ENCODE measurements at places on chromosomes 7 and 10.
A peak's percentile ranks its signal among the peaks of the same experiment; 100 is the strongest.

DNA sequence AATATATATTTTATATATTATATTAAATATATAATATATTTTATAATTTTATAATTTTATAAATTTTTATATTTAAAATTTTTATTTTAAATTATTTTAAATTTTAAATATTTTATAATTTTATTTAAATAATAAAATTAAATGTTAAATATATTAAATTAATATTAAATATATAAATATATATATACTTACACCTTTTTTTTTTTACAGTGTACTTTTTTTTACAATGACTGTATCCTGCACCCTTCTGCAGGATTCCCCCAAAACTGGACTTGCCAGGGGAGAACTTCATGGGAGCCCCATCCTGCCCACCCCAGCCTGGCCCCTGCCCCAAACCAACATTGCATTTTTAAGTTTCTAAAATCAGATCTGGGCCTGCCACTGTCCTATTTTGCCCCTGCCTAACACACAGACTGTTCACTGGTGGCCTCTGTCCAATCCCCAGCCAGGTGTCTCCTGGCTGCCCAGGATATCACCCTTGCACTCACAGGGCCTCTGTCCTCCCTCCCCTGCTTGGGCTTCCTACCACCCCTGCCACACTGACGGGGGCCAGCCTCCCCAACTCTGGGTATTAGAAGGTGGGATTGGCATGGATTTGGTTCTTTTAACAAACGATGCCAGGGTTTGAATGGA lies 138.0 kb downstream of the ADCY1 start:
- no peak overlapping the region for H3K27ac ChIP-seq
- no peaks in the 10 kb centered on the region for H3K36me3 ChIP-seq
- H3K4me3 ChIP-seq, result no peak overlapping the region
- no peaks in the 10 kb centered on the region for H3K27me3 ChIP-seq
- peaks cover 7% of the 10 kb centered on the region for H3K4me1 ChIP-seq

DNA sequence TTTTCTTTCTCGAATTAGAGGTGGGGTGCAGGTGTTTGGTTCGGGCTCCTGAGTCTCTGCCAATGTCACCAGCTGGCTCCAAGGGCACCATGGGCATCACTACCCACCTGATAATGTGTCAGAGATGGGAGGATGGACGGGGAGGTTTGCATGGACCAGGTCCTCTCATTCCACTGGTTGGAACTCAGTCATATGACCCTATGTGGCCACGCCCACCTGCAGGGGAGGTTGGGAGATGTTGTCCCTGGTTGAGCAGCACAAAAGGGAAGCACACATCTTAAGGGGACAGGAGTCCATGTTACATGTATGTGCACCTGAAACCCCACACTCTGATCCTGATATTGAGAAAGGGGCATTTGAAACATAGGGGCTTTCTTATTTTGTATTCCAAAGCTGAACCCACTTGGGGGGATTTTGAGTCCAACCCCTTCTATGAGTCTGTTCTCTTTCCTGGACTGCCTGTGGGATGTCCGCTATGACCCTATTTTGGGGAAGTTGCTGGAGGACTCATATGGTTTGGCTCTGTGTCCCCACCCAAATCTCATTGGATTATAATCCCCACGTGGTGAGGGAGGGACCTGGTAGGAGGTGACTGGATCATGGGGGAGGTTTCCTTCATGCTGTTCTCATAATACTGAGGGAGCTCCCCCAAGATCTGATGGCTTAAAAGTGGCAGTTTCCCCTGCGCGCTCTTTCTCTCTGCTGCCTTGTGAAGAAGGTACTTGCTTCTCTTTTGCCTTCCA lies 66.9 kb upstream of the BAIAP2L1 start:
- no peak overlapping the region for H3K4me3 ChIP-seq
- H3K27me3 ChIP-seq, result peaks cover 17% of the 10 kb centered on the region
- no peak overlapping the region for H3K27ac ChIP-seq
- H3K4me1 ChIP-seq, result peaks cover 4% of the 10 kb centered on the region

- H3K4me3 ChIP-seq, result peak overlapping the region; percentile 69
- peaks cover 67% of the 10 kb centered on the region for H3K4me1 ChIP-seq
Measured at GRCh38 chr7:7202375-7202720, 20.0 kb downstream of the C1GALT1 start.

GRCh38 chr7:129854401-129854800 lies 98.4 kb downstream of the UBE2H start:
- H3K4me3 ChIP-seq, result peak overlapping the region; percentile 45
- H3K4me1 ChIP-seq, result peaks cover 44% of the 10 kb centered on the region
- DNase-seq, result no peak
- no peak overlapping the region for H3K27ac ChIP-seq
- no peaks in the 10 kb centered on the region for H3K27me3 ChIP-seq

GRCh38 chr10:79400146-79401004 lies 45.0 kb downstream of the ZCCHC24 start:
- no peaks in the 10 kb centered on the region for H3K4me1 ChIP-seq
- no peak for DNase-seq
- no peak overlapping the region for H3K4me3 ChIP-seq
- H3K36me3 ChIP-seq, result no peaks in the 10 kb centered on the region

GRCh38 chr10:95183271-95184230 lies 10.5 kb upstream of the ACSM6 start:
- H3K36me3 ChIP-seq, result no peaks in the 10 kb centered on the region
- peaks cover 6% of the 10 kb centered on the region for H3K4me1 ChIP-seq
- H3K4me3 ChIP-seq, result peak overlapping the region; percentile 84
- peak overlapping the region; percentile 30 for H3K27ac ChIP-seq
- DNase-seq, result peak; percentile 89

GRCh38 chr7:90788052-90788451 lies 191.9 kb downstream of the CDK14 start:
- no peak for DNase-seq
- H3K27me3 ChIP-seq, result no peaks in the 10 kb centered on the region

DNA sequence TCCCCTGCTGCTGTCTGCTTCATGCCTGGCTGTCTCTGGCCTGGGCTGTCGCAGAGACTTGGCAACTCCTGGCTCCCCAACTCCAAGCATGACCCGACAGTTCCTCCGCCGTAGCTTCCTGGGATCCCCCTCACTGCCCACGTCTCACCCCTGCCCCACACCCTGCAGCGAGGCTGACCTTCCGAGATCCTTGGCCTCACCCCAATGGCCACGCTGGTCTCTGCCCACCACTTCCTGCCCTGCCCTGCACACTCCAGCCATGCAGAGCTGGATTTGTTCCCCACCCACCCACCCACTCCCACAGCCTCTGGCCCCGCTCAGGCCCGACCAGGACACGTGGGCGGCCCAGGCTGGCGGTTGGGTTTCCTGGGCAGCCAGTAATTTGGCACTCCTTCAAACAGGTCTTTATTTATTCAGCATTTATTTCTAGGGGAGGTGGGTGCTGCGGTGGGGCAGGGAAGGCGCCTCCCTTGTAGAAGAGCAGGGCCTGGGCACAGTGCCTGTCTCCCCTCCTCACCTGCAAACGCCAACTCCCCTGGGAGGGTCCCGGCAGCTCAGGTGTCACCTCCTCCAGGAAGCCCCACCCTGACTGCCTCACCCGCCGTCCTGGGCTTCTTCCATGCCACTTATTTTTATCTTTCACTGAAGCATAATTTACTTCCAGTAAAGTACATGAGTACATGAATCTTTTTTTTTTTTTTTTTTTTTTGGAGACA lies 25.5 kb downstream of the GTF2IRD1 start:
- H3K36me3 ChIP-seq, result no peaks in the 10 kb centered on the region
- H3K27ac ChIP-seq, result no peak overlapping the region
- no peak for DNase-seq
- H3K4me3 ChIP-seq, result no peak overlapping the region
- no peaks in the 10 kb centered on the region for H3K4me1 ChIP-seq
- peaks cover 4% of the 10 kb centered on the region for H3K27me3 ChIP-seq

All from natural killer cell treated with Interleukin-12 subunit alpha and Interleukin-12 subunit beta and Interleukin-15 and Interleukin-18, amount 100 ng/mL, for 72 hours (primary cell).